Endothelial cell of umbilical vein (primary cell): ENCODE measurements at places on chromosomes 16 and 17. TPM values are rescaled to one million over a fixed set of nuclear protein-coding genes. Genes with fewer than 3 reads are reported as not detected.

GRCh38 chr17:40857535-40857934 is 9.5 kb downstream of the KRT12 start:
- H3K27ac ChIP-seq: no peak overlapping the region
- peaks cover 8% of the 10 kb centered on the region for H3K4me1 ChIP-seq
- H3K27me3 ChIP-seq: no peaks in the 10 kb centered on the region
- DNase-seq: no peak
- no peaks in the 10 kb centered on the region for H3K36me3 ChIP-seq

GRCh38 chr17:72236980-72237633 is 116.3 kb downstream of the SOX9 start:
- H3K4me1 ChIP-seq: no peaks in the 10 kb centered on the region
- no peaks in the 10 kb centered on the region for H3K36me3 ChIP-seq
- no peak overlapping the region for H3K27ac ChIP-seq
- DNase-seq: no peak
- no peaks in the 10 kb centered on the region for H3K27me3 ChIP-seq

DNA sequence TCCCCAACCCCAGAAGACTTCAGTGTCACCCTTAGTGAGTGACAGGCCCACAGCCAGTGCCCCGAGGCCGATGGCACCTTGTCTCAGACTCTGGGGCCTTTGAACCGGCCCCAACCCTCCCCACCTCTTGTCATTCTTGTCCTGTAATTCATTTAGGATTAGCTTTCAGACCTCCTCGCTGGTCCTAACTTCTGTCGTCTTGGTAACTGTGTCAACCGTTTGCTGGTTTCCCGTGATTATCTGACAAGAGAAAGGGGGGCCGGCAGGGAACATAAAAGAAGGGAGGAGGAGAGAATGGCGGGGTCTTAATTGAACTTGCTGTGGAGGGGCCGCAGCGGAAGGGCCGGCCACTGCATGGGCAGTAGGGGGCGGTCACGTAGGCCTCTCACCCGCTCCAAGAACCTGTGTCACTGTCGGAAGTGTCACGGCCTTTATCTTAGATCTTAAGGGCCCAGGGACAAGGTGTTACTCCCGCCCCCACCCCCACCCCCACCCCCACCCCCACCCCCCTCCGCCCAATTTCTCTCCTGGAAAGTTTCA is 46.5 kb upstream of the GSE1 start:
- H3K36me3 ChIP-seq: no peaks in the 10 kb centered on the region
- no peaks in the 10 kb centered on the region for H3K27me3 ChIP-seq
- H3K4me1 ChIP-seq: peaks cover 11% of the 10 kb centered on the region
- H3K4me3 ChIP-seq: no peak overlapping the region
- no peak for DNase-seq
- no peak overlapping the region for H3K27ac ChIP-seq

GRCh38 chr17:57986841-57987580 is 1.0 kb downstream of the VEZF1 start:
- no peaks in the 10 kb centered on the region for H3K27me3 ChIP-seq
- H3K4me1 ChIP-seq: peaks cover 47% of the 10 kb centered on the region
- peak overlapping the region; percentile 81 for H3K4me3 ChIP-seq
- peak overlapping the region; percentile 92 for H3K27ac ChIP-seq
- peak; percentile 88 for DNase-seq

Gene ACTG1
- 6,127 and 6,180 TPM in 2 replicates for total RNA-seq

Gene STX4
- 60.7 and 65.2 TPM in 2 replicates for total RNA-seq
